AG04449 (cell line): ENCODE measurements at places on chromosomes 12 and 14.

- DNase-seq = no peak
Observed at GRCh38 chr14:53786045-53786444, 170.6 kb downstream of the BMP4 start.

DNA sequence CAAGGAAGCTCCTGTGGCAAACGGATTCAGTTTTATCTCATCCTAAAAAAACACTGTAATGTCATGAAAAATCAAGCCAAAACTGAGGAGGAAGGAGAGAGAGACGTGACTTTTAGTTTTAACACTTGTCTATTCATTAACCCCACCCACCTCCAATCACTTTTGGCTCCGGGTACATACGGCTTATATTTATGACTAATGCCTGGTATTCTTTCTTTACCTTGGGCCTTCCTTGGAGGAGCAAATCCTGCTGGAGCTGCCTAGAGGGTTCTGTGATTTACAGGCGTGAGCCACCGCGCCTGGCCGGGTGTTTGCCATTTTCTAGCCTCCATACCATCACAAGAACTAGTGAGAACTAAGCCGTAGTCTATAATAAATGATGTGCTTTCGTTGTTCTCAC, 60.8 kb upstream of the RTRAF start:
- DNase-seq = no peak

- no peak for DNase-seq
Observed at GRCh38 chr14:79248771-79249170, 962.5 kb downstream of the DIO2 start.

DNA sequence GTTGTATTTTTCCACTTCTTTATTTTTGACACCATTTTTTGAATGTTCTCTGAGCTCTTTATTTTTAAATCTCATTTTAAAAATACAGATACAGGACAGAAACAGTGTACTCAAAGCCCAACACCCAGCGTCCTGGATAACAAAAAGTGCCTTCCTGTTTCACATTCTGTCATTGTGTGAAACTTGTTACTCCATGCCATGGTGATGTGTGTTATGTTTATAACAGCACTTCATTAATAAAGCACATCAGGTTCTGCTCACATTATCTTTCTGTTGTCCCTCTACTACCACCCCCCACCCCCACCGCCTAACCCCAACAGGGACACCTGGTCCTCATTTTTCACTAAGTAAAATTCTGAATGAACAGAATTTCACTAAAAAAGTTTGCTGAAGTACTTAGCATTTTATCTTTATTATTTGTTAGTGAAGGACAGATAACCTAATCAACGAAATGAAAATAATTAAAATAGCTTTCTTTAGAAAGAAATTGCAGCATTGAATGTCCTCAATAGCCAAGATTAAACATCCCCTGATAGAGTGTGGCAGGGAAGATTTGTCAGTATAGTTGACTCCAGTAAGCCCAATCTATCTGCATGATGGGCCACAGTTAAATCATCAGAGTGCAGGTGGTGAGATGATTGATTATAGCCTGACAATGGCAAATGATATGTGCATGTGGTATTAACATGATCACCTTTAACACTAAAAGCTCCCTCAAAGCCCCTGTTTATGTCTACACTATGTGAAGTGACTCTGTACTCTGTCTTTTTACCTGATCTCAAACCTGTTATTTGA, 153.9 kb downstream of the ACSS3 start:
- no peak for DNase-seq

- DNase-seq = no peak
Observed at GRCh38 chr14:39339003-39339402, 93.2 kb downstream of the FBXO33 start.

DNA sequence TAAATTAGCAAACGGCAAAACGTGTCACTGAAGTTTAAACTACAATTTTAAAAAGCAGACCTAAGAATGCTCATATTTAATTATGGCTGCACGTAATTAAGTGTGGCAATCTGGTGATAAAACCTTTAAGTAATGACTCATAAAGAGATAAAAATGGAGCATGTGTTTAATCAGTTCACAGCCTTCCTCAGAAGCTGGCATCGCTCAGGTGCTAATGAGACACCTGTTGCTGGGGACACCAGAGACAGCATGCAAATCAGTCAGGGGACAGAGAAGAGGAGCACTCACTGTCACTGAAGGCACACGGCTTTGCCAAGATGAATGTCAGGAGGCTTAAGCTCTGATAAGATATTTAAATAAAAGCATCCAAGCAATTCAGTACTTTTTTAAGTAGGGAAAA, 840.3 kb downstream of the GALC start:
- DNase-seq = no peak

GRCh38 chr12:76883151-76883550, 4.3 kb upstream of the CSRP2 start:
- DNase-seq = peak; percentile 74

- no peak for DNase-seq
Observed at GRCh38 chr12:27291862-27292261, 40.8 kb upstream of the BMAL2 start.

DNA sequence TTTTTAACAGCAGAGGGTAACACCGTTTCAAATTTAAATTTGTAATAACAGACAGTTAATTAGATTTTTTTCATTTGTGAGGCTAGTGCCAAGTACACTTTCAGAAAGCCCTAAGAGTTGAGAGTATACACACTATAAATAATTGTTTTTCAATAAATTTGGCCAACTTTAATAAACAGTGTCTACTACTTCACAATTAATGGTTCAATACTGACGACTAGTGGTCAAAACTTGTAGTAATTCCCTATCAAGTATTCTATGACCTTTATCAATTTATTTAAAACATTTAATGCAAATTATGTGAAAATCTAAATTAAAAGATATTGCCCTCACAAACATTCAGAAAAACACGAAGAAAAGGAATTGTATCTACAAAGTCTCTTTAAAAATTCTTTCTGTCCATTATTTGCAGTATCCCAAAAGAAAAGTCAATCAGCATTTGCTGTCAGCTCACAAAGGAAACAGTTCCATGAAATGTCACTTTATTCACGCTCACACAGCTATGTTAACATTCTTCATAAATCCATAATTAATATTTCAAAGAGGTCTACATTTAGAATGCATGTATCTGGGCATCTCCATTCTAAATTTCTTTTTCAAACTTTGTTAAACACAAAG, 91.2 kb downstream of the CEP128 start:
- DNase-seq = no peak

- DNase-seq = no peak
Observed at GRCh38 chr14:60789656-60790055, 55.1 kb downstream of the MNAT1 start.

DNA sequence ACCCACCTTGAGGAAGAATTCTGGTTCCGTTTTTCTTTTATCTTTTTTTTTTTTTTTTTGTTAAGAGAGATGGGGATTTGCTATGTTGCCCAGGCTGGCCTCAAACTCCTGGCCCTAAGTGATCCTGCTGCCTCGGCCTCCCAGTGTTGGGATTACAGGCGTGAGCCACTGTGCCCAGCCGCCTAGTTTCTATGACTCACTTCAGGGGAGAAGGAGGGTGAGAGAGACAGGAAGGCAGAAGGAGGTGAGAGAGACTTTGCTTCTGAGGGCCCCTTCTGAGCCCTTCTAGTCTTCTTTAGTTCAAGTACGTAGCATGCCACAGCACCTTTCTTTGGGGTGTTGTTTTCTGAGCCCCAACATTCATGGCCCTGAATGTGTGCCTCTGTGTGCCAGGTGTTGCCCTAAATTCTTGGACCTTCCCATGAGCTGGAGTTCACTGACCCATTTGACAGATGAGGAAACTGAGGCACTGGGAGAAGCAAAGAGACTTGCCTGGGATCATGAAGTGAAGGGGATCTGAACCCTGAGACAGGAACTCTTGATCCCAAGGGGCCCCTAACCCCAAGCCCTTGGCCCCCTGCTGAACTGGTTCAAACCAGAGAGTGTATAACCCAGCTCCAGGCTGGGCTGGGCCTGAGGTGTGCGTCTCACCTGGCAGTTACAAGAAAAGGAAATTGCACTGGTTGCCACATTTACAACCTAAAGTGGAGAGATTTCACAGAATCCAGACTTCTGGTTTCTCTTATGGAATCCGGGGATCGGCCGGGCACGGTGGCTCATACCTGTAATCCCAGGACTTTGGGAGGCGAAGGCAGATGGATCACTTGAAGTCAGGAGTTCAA, 20.8 kb downstream of the SH2B3 start:
- no peak for DNase-seq

GRCh38 chr14:93787465-93788292, 606 bp downstream of the PRIMA1 start:
- DNase-seq = no peak

GRCh38 chr12:87796961-87797516, 232.2 kb downstream of the C12orf50 start:
- DNase-seq = no peak

- no peak for DNase-seq
Observed at GRCh38 chr12:59733200-59733599, 137.4 kb downstream of the SLC16A7 start.

GRCh38 chr14:92277031-92277430, 45.9 kb upstream of the SLC24A4 start:
- DNase-seq = no peak

GRCh38 chr14:25007832-25008231, 42.1 kb downstream of the STXBP6 start:
- DNase-seq = no peak

DNA sequence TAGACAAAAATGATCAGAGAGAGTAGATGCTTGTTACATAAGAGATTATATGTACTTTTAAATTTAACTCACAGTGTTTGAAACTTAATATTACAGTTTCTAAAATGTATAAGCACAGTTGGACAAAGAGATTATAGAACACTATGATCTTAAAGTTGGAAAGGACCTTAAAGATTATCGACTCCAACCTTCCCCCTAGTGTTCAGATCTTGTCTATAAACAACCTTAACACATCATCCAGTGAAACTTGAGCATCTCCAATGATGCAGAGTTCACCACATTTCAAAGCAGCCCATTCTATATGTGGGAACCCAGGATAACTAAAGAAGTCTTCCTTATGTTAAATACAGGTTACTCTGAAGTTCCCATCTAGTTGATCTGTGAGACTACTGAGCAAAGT, 480.8 kb downstream of the RMST start:
- no peak for DNase-seq

GRCh38 chr12:2479851-2480535, 314.8 kb upstream of the FKBP4 start:
- DNase-seq = no peak

DNA sequence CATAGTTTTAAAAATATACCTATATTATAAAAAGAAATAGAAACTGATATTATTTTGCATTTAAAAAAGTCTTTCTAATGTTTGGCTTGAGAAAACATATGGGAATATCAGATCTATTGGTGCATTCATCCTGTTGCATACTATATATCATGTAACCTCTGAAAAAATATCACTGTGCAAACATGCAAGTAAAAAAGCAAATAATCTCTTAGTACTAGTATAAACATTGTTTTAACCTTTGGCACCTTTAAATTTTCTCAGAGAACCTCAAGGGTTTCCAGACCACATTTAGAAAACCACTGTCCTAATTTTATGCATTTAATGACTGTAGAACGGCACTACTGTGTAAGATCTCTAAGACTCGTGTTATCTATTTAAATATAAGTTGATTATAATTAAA, 416.8 kb downstream of the LRFN5 start:
- no peak for DNase-seq

- no peak for DNase-seq
Observed at GRCh38 chr14:83071888-83072501, 1538.3 kb upstream of the SEL1L start.

DNA sequence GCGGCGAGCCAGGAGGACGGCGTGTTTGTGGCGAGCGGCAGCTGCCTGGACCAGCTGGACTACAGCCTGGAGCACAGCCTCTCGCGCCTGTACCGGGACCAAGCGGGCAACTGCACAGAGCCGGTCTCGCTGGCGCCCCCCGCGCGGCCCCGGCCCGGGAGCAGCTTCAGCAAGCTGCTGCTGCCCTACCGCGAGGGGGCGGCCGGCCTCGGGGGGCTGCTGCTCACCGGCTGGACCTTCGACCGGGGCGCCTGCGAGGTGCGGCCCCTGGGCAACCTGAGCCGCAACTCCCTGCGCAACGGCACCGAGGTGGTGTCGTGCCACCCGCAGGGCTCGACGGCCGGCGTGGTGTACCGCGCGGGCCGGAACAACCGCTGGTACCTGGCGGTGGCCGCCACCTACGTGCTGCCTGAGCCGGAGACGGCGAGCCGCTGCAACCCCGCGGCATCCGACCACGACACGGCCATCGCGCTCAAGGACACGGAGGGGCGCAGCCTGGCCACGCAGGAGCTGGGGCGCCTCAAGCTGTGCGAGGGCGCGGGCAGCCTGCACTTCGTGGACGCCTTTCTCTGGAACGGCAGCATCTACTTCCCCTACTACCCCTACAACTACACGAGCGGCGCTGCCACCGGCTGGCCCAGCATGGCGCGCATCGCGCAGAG, 873 bp downstream of the PLXNC1 start:
- no peak for DNase-seq

DNA sequence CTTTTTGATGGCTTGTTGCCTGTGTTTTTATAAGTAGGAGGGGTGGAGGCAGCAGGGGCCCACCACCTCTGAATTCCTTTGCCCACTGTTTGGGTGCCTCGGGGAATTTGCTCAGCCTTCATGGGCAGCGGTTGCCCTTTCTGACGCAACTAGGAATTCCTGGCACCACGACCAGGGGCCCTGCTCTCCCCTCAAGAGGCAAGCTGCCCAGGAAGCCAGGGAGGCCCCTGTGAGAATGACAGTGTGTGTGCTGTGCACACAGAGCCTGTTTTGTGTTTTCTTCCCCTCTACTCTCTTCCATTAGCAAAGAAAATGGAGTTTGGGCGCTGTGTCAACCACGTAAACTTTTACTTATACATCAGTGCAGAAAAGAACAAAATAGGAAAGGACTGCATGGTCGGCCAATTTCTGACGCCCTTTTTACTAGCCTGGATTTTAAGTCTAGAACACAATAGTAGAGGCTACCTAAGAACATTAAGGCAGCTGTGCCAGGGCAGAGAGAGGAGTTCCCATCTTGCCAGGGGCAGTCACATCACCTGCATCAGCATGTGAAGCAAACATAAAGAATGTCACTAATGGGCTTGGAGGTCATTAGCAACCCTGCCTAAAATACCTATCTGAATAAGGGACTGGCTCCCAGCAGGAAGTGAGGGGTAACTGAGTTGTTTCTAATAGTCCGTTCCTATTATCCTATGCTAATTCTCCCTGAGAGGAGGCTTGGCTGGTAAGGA, 17.9 kb upstream of the PTGR2 start:
- no peak for DNase-seq

DNA sequence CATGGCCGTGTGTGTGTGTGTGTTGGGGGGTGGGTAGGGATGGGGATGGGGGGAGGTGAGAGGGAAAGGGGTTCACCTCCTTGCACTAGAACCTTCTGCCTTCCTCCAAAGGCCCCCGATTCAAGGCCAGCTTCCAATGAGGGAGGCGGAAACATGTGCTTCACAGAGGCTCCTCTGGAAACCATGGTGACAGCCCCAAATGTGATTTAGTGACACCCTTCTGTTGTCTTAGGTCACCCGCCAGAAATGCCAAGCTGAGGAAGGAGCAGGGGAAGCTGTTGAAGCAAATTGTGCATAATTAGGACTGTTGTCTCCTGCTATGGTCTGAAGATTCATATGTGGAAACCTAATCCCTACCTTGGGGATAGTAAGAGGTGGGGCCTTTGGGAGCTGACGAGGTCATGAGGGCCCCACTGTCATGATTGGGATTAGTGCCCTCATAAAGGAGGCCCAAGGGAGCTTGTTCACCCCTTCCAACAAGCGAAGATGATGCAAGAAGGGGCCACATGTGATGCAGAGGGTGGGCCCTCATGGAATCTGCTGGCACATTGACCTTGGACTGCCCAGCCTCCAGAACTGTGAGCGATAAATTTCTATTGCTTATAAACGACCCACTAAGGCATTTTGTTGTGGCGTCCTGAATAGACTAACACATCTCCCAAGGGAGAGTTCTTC, 95.2 kb downstream of the AACS start:
- DNase-seq = no peak

GRCh38 chr14:93035917-93036651, 79.6 kb downstream of the ITPK1 start:
- no peak for DNase-seq
